Naive thymus-derived CD4-positive, alpha-beta T cell (primary cell): ENCODE measurements at places on chromosomes 2 and 18. TPM values are rescaled to one million over a fixed set of nuclear protein-coding genes. Genes with fewer than 3 reads are reported as not detected.

GRCh38 chr2:190532581-190532980 lies 1.9 kb downstream of the NEMP2 start:
- no peak for DNase-seq

GRCh38 chr18:38019292-38019691 lies 453.7 kb upstream of the CELF4 start:
- DNase-seq = no peak

The RASGRP3 gene
- polyA plus RNA-seq = 2.5 TPM

DNA sequence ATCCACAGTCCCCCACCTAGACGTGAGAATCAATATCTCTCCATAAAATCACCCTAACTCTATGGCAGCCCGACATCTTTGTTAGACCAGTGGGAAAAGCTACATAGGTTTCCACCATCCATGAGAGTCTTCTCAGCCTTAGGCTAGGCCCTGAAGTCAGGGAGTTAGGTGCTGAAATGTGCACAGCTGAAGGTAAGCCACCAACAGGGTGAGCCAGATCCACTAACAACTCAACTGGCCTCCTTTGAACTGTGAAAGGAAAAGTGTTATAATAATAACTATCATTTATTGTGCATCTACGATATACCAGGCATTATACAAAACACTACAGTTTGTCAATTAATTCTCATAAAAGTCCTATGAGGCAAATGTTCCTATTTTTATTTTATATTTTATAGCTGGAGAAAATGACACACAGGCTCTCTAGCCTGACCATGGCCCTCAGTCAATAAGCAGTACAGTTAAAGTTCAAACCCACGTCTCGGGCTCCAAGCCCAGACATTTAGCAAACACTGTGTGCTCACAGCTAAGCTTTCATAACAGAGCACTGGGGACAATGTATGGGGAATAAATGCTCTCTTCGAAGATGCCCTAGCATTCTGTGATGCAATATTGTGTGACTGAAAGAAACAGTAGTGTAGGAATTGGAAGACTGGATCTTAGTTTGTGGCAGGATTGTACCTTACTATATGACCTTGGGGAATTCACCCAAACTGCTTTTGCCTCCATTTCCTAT lies 11.2 kb upstream of the CYP27C1 start:
- DNase-seq = no peak

DNA sequence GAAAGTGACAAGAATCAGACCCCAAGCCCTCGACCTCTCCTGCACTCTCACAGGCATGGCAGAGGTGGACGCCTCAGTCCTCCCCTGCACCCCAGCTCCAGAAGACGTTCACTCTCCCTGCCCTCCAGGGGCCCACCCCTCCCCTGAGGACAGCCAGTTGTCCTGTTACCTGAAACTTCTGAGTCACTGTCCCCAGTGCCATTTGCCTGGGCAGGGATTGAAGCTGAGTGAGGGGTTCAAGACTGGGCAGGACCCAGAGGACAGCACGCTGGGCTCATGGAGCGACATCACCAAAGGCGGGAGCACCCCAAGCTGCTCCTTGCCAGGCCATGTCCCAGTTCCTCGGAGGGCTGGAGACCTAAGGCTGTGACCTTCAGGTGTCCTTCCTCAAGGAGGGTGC lies 34.2 kb upstream of the COL6A3 start:
- DNase-seq = no peak

GRCh38 chr18:8979258-8979988 lies 123.1 kb upstream of the NDUFV2 start:
- no peak for DNase-seq

- no peak for DNase-seq
Measured at GRCh38 chr2:197072533-197072932, 146.0 kb upstream of the PGAP1 start.

GRCh38 chr18:58288921-58289797 lies 245.1 kb downstream of the NEDD4L start:
- DNase-seq = no peak

The LAMA3 gene
- not detected for polyA plus RNA-seq

GRCh38 chr2:122205641-122206040 lies 450.2 kb downstream of the TSN start:
- no peak for DNase-seq

DNA sequence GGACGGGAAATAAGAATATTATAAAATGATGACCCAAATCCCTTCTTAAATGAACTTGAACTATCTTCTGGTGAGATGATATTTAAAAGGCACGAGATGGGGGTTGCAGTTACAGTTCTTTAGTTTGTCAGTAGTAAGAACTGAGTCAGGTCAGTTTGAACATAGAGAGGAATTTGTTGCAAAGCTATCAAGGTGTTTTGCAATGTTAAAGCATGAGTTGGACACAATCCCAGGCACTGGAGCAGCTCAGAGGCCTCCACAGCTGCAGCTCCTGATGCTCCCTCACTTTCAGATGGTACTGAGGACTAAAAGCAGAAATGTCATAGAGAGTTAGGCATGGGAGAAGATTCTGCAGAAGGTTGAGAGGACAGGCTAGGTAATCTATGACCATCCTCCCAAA lies 236.0 kb downstream of the BCL2 start:
- DNase-seq = no peak

DNA sequence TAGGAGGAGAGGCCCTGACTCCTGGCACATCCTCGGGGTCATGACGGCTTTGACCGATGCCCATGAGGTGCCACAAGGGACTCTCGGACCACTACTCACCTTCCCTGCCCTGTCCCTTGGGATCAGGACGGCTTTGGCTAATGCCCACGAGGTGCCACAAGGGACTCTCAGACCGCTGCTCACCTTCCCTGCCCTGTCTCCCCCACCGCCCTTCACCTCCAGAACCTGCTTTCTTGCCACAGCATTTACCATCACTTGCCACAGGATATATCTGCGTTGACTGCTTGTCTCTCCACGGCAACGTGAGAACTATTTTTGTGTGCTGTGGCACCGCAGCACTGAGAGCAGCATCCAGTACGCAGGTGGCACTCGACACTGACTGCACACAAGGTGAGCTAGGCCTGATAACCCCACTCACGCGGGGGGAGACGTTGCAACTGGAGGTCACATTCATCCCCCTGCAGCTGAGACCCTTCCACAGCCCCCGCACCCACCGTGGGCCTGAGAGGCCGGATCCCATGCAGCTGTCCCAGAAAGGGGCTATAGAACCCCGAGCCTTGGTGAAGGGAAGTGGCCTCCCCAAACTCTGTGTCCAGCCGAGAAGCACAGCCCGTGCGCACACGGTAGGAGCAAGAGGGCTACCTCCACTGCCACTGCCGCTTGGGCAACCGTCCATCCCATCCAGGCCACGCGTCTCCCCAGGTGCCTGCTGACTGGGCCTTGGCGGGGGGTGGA lies 47.5 kb downstream of the ANO7 start:
- no peak for DNase-seq

The NCKAP5 gene
- polyA plus RNA-seq = not detected

DNA sequence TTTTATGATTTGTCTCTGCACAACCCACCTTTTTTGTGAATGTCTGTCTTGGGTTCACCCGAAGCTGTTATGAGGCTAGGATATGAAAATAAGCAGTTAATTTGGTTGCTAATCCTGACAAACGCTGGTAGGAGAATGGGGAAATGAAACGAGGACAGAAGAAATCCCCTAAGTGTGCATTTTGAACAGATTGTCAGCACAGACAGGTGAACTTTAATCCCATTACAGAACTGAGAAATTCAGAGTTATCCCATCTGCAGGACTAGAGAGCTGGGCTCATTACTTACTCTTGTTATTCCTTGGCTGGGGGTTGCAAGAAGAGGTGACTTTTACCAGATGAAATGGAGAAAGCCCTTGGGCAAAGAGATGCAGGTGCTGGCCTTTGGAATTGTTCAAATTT lies 123.3 kb upstream of the NYAP2 start:
- DNase-seq = no peak

GRCh38 chr2:61463769-61464475 lies 7.0 kb downstream of the USP34 start:
- DNase-seq = no peak

DNA sequence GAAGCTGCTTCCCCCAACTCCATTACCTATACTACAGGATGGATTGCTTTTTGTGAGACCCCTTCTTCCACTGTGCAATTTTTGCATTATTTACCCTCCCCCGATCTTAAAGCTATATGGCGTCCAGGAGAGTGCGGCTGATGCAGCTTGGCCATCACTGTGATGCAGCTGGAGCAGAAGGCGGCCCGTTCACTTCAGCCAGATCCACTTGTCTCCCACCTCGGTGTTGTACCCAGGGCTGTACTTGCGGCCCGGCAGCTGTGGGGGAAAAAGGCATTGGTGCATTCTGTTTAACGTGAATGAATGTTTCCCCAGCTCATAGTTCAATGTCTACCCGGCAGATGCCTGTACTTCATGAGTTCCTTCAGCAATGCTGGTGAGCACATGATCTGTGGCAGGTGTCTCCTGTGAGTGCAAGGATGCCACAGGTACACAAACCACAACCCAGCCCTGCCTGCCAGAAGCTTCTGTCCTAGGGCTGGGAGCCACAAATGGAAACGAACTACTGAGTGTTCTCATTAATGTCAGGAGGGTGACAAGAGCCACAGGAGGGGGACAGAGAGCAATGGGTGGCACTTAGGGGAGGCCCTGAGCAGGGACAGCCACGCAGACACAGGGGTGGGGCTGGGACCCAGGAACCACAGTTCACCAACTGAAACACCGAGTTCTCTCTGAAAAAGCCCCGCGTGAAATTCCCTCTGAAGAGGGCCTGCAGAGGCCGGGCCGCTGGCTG lies 64.0 kb downstream of the NDUFA10 start:
- no peak for DNase-seq

The GAREM1 gene
- polyA plus RNA-seq = 0.06 TPM

DNA sequence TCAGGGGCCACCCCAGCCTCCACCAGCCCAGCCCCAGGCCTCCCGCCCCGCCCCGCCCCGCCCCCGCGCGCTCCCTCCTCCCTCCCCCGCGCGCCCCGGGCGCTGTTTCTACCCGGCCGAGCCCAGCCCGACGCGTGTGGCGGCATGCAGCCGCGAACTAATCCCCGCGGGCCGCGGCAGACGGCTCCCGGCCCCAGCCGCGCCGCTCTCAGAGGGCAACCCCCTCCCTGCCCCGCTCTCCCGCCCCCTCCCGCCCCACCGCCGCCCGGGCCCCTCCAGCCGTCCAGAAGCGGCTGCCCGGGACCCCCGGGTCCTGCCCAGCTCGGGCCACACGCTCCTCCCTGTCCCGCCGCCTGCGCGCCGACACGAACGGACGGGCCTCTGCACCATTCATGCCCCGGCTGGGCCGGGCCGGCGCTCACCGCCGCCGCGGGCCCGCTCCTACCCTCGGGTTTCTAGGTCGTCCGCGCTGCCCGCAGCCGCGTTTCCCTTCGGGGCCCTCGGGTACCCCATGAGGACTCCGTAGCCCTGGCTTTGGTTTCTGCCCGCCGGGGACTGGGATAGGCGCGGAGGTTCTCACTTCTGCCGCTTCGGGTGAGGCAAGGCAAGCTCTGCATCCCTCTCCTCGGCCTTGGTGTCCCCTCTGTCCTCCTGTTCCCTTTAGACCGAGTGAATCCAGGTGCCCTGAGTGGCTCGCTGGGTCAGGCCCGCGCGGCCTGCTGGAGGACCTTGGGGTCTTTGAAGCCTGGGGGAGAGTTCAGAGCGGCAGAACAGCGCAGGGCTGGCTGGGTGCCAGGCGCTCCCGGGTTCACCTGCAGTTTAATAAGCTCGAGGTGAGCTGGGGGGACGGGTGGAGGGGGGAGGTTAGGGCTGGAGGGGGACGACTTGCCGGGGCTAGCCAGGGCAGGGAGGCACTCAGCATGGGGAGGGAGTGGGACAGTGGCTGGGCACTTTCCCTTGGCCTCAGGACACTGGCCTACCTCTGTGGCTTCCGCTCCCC lies 3.1 kb downstream of the WNT10A start:
- no peak for DNase-seq

- no peak for DNase-seq
Measured at GRCh38 chr18:52219102-52219501, 120.9 kb upstream of the DCC start.
